Ecto neural progenitor cell (in vitro differentiated cells): ENCODE measurements at places on chromosomes 6 and 20.
A peak's percentile ranks its signal among the peaks of the same experiment; 100 is the strongest.

DNA sequence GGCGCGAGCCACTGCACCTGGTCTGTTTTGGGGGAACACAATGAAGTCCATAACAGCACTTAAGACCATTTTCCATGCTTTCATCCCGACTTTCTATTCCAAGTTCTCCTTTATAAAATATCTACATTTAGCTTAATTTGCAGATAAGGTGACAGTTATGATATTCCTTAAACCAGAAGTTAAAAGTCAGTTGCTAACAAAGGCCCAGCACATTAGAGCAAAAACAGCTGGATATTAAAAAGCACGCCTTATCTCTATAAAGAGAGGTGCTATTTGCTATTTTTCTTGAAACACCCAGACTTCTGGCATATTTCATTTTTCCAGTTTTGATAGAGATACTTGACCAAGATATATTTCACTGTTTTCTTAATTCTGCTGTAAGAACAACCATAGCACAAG is 15.8 kb downstream of the OR2B2 start:
- DNase-seq, result no peak

GRCh38 chr20:46622165-46622564 is 29.1 kb downstream of the SLC13A3 start:
- DNase-seq, result no peak

GRCh38 chr6:134920422-134920821 is 29.5 kb downstream of the ALDH8A1 start:
- DNase-seq, result no peak

DNA sequence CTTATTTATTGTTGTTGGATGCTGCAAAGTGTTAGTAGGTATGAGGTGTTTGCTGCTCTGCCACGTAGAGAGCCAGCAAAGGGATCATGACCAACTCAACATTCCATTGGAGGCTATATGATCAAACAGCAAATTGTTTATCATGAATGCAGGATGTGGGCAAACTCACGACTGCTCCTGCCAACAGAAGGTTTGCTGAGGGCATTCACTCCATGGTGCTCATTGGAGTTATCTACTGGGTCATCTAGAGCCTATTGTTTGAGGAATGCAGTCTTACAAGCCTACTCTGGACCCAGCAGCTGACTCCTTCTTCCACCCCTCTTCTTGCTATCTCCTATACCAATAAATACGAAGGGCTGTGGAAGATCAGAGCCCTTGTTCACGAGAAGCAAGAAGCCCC is 12.1 kb downstream of the MICB start:
- DNase-seq, result no peak

DNA sequence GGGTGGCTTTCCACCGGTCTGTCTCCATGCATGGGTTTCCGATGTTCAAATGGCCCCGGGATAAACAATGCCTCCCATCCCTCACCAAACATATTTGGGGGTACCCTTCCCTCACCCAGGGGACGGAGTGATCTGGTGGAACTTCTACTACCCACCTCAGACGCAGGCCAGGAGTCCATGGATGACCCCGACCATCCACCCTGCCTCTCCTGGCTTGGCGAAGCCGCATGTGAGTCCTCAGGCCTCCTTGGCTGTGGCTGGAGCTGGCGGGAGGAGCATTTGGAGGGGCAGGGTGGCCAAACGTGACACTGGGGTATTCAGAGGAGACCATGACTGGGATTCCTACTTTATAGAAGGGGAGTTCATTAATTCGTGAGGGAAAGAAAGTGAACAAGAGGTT is 45.9 kb upstream of the FRMD1 start:
- DNase-seq, result peak; percentile 30

DNA sequence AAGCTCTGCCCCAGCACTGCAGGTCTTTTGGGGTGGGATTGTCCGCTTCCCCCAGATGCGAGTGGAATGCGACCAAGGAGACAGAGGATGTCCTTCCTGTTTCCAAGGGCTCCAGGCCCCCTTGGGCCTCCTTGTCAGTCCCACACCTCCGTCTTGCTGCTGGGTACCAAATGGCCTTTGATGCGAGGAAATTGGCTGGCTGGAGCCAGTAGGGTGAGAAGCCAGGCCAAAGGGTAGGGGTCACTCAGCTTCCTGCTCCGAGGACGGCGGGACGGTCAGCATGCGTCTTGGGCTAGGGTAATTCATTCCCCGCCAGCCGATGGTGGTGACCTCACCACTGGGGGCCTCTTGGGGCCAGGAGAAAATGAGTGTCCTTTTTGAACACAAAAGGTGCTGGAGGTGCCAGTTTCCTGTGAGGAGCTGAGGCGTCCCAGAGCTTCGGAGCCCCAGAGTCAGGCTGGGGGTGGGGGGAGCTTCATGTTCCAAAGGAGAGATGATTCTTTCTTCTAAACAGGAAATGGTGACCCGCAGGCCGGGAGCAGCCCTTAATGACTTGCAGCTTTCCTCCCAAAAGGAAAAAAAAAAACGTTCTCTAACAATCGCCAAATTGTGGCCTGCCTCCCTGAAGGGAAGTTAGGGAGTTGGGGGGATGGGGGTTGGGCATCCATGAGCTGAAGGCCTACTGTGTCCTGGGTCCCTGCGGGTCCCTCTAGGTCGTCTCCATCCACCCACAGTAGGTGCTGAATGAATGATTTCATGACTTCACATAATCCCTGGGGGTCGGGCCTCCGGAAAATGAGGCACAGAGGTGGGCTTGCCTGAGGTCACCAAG is 6.7 kb downstream of the SNAI1 start:
- DNase-seq, result no peak

GRCh38 chr20:50980071-50980681 is 21.6 kb downstream of the MOCS3 start:
- DNase-seq, result no peak

DNA sequence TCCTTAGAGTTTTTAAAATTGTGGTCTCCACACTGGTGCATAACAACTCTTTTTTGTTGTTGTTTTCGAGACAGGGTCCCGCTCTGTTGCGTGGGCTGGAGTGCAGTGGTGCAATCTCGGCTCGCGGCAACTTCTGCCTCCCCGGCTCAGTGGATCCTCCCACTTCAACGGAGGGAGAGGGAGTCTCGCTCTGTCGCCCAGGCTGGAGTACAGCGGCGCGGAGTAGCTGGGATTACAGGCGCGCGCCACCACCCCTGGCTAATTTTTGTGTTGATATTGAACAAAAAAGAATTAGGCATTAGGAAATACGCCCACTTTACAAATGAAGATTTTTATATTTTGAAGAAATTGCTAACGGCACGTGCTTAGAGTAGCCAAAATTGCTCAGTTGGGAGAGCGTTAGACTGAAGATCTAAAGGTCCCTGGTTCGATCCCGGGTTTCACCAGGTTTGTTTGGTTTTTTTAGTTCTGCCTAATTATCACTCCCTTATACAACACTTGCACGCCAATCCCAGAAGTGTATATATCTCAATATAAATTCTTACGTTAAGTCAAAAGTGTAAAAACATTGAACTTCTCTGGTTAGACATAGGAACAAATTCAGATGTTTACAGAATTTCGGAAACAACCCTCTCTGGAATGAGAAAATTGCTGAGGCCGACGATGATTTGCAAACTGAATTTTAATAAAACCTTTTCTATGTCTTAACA is 159.6 kb downstream of the TRIM27 start:
- no peak for DNase-seq

DNA sequence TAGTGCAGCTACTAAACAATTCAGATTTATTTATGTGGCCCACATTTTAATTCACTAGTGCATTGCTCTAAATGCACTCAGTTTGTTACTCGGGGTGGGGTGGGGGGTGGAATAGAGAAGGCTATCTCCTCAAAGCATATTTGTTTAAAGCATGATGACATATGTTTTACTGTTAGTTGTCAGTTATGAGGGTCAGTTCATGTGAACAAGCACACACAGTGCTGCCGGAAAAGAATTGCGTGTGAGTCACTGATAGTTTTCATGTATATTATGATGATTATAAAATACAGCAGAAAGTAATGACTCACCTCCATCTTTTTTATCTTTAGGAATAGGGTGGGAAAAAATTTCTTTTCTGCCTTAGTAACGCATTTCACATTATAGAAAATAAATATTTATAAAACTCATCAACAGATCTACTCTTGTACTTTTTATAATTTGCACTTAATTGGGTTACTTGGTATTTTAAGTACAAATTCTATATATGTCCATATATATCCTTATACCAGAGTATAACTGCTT is 42.2 kb upstream of the STXBP5 start:
- DNase-seq, result no peak

GRCh38 chr20:33696448-33696847 is 10.3 kb upstream of the E2F1 start:
- DNase-seq, result no peak

- no peak for DNase-seq
Measured at GRCh38 chr6:28115799-28116198, 8.6 kb upstream of the ZSCAN16 start.

DNA sequence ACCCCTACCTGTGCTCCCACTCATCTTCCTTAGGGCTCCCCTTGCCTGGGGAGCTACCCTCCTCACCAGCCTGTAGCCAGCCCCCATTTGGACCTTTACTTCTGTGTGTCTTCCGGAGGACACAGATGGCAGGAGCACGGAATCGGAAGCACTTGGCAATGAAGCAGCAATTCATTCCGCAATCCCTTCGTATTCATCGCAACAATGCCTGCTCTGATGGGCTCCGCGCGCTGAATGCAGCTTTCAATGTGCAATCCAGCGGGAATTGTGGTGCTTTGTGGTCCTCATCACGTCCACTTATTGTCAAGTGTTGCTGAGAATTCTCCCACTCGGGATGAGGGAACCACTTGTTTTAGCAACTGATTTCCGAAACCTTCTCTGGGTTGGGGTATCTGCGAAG is 336.0 kb downstream of the DHX35 start:
- DNase-seq, result no peak

DNA sequence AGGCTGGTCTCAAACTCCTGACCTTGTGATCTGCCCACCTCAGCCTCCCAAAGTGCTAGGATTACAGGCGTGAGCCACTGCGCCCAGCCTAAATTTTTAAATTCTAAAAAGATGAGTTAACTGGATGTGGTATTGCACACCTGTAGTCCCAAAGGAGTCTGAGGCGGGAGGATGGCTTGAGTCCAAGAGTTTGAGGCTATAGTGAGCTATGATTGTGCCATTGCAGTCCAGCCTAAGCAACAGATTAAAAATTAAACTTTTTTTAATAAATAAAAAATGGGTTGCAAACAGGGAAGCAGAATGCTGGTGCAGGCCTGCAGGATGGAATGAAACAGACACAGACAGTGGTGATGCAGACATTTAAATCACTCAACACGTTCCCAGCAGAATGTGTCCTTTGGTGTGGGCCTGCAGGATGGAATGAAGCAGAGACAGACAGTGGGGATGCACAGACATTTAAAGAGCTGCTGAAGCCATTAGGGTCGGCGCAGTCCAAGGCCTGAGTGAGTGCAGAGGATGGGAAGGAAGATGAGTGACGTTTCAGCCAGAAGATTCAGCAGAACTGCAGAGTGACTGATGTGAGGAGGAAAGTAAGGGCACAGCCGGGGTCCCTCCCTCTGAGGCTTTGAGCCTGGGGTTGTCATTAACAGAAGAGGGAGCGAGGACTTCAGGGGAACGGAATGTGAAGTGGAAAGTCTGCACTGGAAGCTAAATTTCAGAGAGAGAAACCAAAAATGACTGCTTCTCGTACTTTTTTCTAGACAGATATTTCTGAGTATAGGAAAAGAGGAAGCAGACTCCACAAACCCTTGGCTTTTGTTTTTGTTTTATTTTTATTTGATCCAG is 117.5 kb downstream of the RIN2 start:
- no peak for DNase-seq

- peak; percentile 65 for DNase-seq
Measured at GRCh38 chr6:76876922-76877553, 586.3 kb downstream of the HTR1B start.

DNA sequence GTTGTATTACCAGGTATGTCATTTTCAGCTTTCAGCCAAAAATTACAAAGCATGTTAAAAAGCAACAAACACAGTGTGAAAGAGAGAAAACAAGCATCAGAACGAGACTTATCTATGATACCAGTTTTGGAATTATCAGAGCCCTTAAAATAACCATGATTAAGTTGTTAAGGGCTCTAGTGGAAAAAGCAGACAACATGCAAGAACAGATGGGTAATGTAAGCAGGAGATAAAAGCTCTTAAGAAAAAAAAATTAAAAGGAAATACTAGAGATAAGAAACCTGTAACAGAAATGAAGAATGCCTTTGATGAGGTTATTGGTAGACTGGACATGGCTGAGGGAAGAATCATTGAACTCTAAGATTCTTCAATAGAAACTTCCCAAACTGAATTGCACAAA is 127.5 kb upstream of the SCGN start:
- DNase-seq, result no peak

DNA sequence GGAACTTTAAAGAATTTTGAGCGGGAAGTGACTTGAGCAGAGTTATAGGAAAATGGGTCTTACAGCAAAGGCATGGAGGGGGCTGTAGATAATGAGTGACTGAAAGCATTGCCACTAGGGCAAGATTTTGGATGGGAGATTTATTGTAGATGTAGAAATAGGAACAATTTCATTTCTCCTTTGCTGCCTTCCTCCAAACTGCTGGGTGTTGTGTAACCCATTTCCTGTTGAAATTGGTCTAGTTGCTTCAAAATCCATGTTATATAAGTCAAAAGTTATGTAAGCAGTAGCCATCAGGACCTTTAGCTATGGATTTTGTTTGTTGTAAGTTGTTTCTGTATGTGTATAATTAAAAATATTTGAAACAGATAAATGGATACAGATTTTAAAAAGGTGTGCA is 11.1 kb downstream of the YWHAB start:
- no peak for DNase-seq

DNA sequence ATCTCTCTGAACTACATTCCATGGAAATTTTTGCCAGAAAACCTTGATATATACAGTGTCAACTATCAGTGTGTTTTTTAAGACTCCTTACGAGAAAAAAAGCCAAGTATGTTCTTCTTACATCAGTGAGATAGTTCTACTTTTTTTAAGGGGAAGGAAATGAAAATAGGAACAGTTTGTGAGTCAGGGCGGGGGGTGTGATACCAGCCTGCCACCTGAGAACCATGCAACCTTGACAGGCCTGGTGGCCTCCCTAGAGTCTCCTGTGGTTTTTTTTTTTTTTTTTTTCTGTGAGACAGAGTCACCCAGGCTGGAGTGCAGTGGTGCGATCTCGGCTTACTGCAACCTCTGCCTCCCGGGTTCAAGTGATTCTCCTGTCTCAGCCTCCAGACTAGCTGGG is 96.3 kb upstream of the GCM1 start:
- no peak for DNase-seq

DNA sequence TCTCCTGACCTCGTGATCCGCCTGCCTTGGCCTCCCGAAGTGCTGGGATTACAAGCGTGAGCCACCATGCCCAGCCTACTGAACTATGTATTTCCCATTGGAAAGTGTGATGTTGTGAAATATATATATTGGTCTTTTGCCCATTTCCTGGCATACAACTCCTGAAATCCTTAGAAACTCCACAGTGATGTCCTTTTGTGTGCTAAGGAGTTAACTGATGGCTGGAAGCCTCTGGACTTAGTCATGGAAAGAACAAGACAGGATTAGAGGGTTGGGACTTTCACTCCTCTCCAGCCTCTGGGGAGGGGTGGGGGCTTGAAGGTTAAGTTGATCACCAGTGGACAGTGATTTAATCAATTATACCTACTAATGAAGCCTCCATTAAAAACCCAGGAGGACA is 7.1 kb downstream of the PANK2 start:
- DNase-seq, result no peak
